Stimulated activated CD4-positive, alpha-beta T cell treated with anti-CD3 and anti-CD28 coated beads, Interleukin-1b, Interleukin-23, amount 100 ng/mL, for 1 hour (primary cell): ENCODE measurements at places on chromosomes 7 and 10.

GRCh38 chr10:62194924-62195674, 73.5 kb downstream of the RTKN2 start:
- no peak for DNase-seq

DNA sequence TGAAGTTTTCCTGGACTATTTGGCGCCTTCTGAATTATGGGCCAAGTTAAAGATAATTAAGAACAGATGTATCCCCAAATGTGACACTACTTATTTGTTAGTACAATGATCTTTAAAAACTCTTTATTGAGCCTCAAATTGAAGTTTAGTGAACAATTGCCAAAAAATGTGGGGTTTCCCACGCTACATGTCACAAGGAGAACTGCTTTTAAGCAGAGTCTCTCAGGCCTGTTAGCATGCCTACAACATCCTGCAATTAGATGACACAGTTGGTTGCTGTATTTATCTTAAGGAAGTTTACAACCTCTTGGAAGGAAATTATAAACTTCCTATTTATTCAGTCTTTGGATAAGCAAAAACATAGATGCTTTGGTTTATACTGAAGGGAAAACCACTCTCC, 733.0 kb downstream of the TNS3 start:
- no peak for DNase-seq

DNA sequence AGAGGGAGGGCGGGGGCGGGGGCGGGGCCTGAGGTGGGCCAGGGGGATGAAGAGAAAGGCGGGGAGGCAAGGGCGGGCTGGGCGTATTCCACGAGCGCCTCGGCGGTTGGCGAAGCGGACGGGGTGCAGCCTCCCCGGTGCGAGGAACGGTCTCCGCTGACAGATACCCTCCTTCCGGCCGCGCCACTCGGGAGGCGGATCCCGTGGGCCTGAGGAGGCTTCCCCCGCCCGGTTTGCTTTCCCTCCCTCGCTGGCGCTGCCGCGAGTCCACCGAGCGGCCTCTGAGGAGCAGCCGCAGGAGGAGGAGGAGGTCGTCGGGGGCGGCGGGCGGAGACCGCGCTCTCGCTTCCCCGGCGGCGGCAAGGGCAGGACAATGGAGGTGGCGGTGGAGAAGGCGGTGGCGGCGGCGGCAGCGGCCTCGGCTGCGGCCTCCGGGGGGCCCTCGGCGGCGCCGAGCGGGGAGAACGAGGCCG, at the start of gene TRIM24:
TSS of gene TRIM24 (plus strand) at position 84 of the 473 bp plus-strand sequence. CDS start at position 374, 290 bp downstream.
- DNase-seq: no peak

- no peak for DNase-seq
Observed at GRCh38 chr10:129483430-129484010, 16.5 kb downstream of the MGMT start.

DNA sequence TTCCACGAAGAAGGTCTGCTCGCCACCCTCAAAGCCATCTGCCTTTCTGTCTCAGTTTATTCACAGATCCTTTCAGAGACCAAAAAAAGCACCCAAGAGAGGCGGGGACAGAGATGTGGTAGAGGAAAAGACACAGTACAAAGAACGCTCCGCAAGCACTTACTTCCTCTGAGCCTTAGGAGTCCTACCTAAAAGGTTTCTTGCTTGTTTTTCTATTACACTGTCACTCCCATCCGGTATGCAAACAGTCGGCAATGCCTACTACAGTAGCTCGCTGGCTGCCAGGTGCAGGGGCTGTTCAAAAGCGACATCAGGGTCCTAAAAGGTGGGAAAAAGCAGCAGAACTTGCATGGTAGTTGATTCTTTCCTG, 816 bp downstream of the TECPR1 start:
- DNase-seq: peak; percentile 9

DNA sequence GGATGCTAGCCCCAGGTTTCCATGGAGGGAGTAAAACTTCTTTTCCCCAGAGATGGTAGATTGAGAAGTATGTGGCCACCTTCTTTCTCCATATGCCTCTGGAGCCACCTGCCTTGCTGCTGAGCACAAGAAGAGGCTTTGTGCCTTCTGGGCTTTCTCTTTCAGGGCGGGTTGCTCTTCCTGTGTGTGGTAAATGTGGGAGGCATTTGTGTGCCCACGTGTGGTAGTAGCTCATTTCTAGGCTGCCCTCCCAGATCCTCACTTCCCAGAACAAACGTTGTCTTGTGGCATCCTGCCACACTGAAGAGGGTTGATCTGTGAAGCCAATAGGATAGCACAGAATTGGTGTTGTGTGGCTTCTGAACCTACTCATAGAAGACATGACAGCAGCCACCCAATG, 342.0 kb upstream of the PODXL start:
- no peak for DNase-seq

DNA sequence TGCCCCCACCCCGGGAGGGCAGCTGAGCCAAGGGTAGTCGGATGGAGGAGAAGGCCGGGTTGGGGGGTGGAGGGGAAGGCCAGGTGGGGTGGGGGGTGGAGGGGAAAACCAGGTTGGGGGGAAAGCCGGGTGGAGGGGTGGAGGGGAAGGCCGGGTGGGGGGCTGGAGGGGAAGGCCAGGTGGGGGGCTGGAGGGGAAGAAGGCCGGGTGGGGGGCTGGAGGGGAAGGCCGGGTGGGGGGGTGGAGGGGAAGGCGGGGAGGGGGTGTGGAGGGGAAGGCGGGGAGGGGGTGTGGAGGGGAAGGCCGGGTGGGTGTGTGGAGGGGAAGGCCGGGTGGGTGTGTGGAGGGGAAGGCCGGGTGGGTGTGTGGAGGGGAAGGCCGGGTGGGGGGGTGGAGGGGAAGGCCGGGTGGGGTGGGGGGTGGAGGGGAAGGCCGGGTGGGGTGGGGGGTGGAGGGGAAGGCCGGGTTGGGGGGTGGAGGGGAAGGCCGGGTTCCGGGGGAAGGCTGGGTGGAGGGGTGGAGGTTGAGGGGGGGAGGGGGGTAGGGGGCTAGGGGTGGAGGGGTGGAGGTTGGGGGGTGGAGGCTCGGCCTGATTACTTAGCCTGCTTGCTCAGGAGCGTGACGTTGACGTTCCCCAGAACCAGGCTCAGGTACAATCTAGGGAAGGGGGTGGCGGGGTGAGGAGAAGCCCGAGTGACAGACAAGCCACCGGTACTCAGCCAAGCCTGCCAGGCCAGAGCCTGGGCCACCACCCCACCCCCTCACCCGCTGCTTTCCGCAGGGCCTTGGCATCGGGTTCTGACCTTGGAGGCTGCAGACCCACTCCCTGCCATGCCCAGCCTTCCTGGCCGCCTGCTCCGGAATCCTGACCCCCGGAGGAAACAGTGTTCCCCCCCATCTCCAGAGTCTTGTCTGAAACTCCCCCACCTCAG, 5.6 kb downstream of the TMEM120A start:
- no peak for DNase-seq

GRCh38 chr7:73905360-73905759, 44.4 kb downstream of the TMEM270 start:
- no peak for DNase-seq

DNA sequence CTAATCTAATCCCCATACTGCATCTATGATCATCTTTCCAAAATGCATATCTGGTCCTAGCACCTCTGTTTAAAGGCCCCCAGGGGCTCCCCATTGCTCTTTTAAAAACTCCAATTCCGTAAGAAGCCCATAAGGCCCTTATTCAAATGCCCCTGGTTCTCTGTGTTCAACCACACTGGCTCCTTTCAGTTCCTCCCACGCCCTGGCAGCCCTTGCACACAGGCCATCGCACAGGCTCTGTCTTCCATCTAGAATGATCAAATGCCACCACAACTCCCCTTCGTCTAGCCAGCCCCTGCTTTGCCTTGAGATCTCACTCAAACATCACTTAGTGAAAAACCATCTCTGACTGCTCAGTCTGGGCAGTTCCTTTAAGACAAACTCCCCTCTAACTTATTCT, 112.9 kb upstream of the LYZL2 start:
- DNase-seq: no peak
